M059J (cell line): ENCODE measurements at places on chromosomes 13 and 19. TPM values are rescaled to one million over a fixed set of nuclear protein-coding genes. Genes with fewer than 3 reads are reported as not detected.

NOVA2 gene
- 0.10 TPM in 2 replicates for total RNA-seq

COL5A3 gene
- not detected in 2 replicates for total RNA-seq

DNA sequence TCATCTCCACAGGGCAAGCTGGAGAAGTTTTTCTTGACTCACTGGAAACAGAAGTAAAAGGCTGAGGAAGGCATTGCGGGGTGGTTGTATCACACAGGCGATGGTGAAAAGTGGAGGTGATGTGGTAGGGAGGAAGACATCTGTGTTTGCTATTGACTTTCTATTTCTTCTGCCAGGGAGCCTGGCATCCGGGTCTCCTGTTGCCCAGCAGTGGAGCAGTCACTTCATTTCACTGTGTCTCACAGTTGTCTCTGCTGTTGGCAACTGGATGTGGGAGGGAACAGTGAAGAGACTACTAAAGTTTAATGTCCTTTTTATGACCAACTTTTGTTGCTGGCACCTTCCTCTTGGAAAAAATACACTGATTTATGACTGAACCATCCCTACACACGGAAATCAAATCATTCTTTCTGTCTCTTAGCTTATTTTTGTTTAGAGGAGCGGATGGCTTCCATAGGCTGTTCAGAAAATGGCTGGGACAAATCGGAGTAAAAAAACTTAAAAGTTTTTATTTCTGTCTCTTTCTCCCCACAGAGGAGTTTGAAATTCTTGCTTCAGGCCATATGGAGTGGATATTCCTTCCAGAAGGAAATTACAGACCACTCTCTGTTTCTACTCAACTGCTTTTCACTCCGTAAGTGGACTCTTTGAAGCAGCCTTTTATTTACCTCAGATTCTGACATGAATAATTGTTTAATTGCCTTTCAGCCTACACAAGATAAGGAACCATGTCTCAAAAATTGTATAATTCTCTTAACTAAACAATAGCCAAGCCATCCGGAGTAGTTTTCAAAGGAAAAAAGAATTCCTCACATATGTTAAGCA, 23.8 kb upstream of the MEDAG start:
- no peak for DNase-seq

DNA sequence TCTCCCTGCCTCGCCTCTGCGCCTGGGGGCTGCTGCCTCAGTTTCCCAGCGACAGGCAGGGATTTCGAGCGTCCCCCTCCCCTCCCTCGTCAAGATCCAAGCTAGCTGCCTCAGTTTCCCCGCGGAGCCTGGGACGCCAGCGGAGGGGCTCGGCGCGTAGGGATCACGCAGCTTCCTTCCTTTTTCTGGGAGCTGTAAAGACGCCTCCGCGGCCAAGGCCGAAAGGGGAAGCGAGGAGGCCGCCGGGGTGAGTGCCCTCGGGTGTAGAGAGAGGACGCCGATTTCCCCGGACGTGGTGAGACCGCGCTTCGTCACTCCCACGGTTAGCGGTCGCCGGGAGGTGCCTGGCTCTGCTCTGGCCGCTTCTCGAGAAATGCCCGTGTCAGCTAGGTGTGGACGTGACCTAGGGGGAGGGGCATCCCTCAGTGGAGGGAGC, 722 bp upstream of the ICAM1 start:
- peak; percentile 78 for DNase-seq

GRCh38 chr13:94305463-94305862, 174.0 kb downstream of the DCT start:
- DNase-seq = peak; percentile 65

DNA sequence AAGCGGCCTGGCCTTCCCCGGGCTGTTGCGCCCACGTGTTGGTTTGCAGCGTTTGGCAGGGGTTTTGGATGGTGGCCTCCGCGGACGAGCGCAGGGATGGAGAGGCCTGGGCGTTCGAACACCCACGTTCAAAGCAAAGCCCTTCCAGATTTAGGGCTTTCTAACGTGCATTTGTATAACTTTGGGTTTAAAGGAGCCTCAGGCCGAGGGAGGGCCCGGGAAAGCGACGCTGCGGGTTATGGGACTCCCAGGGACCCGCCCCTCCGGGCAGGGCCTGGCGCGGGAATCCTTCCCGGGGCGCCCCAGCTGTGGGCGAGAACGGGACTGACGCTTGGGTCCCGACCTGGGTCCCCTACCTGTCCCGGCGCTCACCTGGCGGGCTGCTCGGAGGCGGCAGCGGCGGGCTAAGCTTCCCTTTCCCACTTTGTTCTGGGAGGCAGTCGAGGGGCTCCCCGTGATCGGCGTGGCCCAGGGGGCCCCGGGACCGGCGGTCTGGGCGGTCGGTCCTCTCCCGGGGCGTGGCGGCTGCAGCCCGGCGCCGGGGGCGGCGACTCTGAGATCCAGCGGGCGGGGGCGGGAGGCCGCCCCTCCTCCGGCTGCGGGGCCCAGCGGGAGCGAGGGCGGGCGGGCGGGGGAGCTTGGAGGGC, at the start of gene FBXO17:
Gene FBXO17 (minus strand): TSS at position 529 of the 647 bp plus-strand sequence. CDS start 25,423 bp downstream, outside the sequence.
- DNase-seq = peak; percentile 52

DNA sequence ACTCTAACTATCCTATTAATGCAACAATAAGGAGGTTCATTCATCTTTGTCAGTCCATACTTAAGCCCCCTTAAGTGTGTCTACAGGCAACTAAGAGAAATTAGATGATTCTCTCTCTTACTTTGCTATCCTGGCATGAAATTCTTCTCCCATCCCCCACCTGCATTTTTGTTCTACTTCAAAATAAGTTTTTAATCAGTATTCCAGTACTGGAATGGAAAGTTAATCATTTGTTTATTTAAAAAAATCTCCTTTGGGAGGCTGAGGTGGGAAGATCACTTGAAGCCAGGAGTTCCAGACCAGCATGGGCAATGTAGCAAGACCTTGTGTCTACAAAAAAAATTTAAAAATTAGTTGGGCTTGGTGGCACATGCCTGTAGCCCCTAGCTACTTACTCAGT, 222.1 kb downstream of the MZT1 start:
- DNase-seq = no peak

DNA sequence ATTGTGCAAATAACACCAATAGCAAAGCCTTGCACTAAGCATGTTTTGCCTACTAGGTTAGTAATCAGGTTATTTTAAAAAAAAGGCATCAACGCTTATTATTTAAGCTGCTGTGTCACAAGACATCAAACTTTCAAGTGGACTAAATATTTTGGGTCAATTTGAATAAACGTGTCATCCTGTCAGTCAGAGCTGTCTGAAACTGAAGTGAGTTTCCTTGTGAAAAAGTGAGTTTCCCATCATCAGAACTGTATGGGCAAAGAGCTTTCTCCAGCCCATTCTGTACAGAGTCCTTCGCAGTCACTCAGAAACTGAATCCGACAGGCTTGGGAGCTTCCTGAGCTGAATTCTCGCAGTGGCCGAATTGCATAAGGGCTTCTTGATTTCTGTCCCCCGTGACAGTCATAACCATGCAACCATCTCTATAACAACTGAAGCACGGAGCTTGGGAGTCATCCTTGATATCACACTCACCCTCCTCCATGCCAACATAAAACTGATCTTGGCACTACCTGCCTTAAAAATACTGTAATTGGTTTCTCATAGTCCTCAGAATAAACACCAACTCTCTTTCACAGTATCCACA, 139.8 kb downstream of the MIPEP start:
- DNase-seq = no peak

GRCh38 chr19:18364826-18365528, 21.0 kb upstream of the GDF15 start:
- DNase-seq = peak; percentile 99

DNA sequence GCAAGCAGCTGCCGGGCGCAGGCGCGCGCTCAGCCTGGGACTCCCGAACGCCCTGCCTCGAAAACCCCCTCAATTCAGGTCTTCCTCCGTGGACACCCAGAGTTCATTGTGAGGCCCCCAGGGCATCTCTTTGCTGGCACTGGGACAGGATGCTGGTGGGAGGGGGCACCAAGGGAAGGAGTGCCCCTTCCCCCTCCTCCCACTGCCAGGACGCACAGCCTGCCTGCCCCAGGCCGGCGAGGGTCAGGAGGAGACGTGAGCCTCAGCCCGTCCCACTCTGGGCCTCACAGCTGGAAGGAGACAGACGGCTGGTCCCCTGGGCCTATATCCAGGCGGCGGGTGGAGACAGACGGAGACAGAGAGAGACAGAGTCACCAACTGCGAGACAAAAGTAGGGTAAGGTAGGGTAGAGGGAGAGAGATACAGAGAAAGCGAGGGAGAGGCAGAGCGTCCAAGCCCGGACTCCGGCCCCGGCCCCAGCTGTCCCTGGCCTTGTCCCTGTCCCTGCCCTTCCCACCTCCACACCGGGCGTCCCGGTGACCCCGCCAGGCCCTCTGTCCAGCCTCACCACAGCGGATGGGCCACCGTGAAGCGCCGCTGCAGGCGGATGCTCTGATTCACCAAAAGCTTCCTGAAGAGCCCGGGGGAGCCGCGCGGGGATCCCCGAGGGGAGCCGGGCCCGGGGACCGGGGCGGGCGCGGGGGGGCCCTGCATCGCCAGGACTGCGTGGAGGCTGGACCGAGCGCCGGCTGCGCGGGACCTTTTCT, at the start of gene PDE4C:
Gene PDE4C (minus strand): TSS at position 737 of the 767 bp plus-strand sequence. CDS start 23 bp downstream, at position 714.
- DNase-seq = peak; percentile 51
